ENCODE measurements at places on chromosomes 13 and 19.
A peak's percentile ranks its signal among the peaks of the same experiment; 100 is the strongest.

- no peak for DNase-seq
Measured at GRCh38 chr13:114122591-114123211, 9.7 kb downstream of the RASA3 start.

DNA sequence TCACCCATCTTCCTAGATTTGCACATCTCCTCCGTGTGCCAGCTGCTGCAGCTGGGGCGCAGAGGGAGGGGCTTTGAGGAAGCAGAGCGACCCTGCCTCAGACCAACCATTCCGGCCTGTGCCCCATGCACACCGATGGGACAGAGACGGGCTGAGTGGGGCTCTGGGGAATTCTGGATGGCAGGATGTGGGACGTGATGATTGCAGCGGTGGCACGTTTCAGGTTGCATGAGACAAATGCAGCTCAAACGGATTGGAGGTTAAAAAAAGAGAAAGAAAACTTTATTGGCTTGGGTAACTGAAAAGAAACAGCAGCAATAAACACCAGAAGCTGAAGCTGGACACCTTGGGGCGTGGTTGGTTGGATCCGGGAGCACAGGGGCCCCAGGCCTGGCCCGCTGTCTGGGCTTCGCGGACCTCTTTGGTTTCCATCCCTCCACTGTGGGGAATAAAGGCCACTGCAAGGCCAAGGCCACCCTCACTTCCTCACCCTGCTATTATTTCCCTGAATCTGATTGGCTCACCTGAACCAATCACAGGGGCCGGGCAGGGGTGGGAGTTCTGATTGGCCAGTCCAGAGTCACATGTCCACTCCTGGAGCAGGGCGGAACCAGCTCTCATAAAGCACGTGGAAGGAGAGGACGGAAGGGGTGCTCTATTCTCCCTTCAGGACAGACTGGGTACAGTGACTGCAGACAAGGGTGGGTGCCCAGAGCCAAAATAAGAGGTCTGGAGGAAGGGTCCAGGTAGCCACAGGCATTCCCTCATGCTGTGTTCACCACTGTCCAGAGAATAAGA is 6.1 kb upstream of the ZNF787 start:
- no peak for DNase-seq

- peak; percentile 27 for DNase-seq
Measured at GRCh38 chr13:32537580-32538142, 934 bp downstream of the N4BP2L2 start.

DNA sequence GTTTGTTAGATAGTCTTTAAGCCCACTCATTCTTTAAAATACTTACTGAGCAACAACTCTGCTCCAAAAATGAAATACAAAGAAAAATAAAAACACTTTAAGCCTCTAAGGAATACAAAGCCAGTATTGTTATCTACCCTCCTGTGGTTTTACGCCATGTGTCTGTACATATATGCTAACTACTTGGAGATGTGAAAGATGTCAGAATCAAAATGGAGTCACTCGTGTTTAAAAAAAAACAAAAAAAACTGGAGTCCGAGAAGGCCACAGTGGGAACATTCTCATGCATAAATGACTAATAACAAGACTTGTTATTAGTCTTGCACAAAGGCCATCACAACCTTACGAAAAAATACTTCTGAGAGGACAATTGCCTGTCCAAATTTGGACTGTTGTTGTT is 393.1 kb downstream of the TBC1D4 start:
- DNase-seq: no peak

- DNase-seq: no peak
Measured at GRCh38 chr13:25886438-25887214, 165.2 kb downstream of the SHISA2 start.

DNA sequence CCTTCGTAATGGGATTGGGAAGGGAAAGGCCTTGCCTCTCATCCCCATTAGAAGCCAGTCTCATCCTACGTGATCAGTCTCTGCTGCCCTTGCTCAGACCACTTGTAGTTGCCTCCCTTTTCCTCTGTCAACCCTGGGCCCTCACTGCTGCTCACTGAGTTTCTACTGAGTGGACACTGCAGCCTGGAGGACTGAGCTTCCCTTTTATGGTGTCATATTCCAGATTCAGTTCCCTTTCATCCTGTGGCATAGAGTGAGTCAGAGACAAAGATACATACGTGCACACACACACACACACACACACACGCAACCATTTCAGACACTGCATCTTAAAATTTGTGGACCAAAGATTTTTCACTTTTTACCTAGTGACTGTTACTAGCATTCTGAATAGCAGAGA is 56.6 kb downstream of the COG3 start:
- DNase-seq: no peak

DNA sequence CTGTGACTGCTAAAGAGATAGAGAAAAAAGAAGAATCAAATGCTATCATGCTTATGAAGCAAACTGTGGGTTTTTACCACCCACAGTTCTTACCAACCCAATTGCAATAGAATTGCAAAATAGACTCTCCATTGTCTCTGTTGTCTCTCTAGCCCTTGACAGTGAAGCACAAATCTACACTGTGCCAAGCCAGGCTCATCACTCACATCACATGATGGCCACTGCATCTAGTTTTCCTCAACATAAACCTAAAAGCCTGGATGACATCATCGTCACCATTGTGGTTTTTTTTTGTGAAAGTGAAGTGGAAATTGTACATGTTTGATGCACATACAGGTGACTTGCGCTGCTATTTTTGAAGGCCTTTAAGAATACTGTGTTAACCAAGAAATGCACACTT is 56.1 kb downstream of the KL start:
- DNase-seq: no peak

- DNase-seq: no peak
Measured at GRCh38 chr19:48636859-48637448, at the start of gene DBP. Gene DBP, minus strand, starts transcription at chr19:48637379. Its CDS starts 385 bp downstream, at chr19:48636994.

DNA sequence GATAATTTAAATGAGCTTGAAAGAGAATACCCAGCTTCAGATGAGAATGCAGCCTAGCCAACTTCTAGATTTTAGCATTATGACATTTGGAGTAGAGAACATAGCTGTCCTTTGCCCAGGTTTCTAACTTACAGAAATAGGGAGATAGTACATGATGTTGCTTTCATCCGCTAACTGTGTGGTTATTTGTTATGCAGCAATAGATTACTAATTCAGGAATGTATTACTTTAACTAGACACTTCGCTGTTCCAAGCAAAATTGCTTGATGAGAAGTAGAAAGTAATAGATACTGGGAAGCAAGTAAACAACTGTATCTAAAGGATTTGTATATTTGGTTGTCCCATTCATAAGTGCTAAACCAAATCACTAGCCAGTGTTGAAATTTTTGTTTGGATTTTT is 790.9 kb upstream of the PRR20A start:
- DNase-seq: no peak

- peak; percentile 94 for DNase-seq
Measured at GRCh38 chr19:2607712-2608601, 94.5 kb downstream of the GNG7 start.
